Stimulated activated CD4-positive, alpha-beta T cell treated with anti-CD3 and anti-CD28 coated beads, Interleukin-4, amount 100 ng/mL, for 48 hours (primary cell): ENCODE measurements at places on chromosomes 16 and 17.

DNA sequence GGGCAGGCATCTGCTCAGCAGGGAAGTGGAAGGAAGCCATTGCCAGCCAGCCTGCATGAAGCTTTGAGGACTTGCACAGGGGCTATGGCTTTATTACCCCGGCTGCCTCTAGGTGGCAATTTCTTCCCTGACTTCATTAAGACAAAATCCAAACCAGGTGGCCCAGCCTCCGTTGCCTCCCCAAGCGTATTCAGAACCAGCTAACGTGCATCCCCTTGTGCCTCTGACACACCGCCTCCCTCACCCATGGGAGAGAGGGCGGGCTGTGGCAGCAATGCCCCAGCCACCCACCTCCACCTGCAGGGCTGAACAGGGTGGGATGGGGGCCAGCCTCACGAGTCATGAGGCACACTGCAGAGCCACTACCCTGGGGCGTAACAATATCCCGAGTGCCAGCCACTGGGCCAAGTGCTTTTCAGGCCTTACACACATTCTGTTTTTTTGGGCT is 6.8 kb downstream of the KIFC3 start:
- no peak for DNase-seq

GRCh38 chr16:21659124-21659523 is 4.6 kb upstream of the OTOA start:
- no peak for DNase-seq

DNA sequence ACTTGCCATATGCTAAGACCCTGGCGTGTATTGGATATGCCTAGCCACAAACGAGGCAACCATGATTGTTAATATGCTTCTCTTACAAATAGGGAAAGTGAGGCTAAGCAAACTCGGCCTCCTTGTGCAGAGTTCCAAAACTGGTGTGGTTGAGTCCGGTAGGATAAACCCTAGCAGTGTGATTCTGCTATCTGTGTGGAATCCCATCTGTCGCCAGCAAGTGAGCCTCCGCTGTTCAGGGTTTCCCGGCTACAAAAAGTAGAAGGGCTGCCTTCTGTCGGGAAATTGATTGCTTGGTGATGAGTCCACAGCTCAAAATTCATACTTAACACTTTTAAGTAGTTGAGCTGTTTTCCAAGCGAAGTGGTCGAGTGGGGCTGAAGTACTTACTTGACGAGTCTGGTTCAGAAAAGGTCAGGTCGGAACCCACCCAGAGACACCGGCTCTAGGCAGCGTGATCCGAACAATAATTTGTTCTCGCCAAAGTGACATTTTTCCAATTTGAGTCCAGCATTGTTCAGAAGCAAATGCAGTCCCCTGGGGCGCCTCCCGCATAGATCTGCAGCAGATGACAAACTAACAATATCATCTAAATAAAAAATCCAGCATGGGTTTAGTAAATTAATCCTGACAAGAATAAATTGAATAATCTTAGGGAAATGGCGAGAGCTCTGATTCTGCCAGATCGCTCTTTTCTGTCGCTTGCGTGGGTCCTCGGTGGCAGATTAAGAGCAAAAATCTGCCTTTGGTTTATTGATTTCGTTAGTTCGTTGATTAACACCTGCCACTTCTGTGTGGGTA is 686.7 kb upstream of the RBFOX1 start:
- DNase-seq, result no peak

DNA sequence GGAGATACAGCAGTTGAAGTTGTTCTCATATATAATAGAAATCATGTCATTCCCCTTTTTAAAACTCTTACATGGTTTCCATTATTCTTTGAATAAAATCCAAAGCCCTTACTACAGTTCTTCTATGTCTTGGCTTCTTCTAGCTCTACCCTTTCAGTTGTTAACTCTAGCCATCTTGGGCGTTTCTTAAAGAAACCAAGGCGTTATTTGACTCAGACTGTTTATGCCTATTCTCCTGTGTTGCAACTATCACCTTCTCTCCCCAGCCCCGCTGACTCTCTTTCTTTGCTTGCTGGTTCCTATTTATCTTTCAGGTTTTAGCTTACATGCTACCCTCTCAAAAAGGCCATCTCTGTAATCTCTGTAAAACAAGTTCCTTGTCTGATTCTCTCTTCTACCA is 32.7 kb downstream of the NFATC3 start:
- no peak for DNase-seq

- DNase-seq, result no peak
Observed at GRCh38 chr17:39599665-39600231, 8.0 kb downstream of the NEUROD2 start.

GRCh38 chr17:47844227-47844626 is 3.2 kb upstream of the SCRN2 start:
- DNase-seq, result no peak

GRCh38 chr16:86244936-86245335 is 265.4 kb upstream of the FOXF1 start:
- DNase-seq, result no peak

DNA sequence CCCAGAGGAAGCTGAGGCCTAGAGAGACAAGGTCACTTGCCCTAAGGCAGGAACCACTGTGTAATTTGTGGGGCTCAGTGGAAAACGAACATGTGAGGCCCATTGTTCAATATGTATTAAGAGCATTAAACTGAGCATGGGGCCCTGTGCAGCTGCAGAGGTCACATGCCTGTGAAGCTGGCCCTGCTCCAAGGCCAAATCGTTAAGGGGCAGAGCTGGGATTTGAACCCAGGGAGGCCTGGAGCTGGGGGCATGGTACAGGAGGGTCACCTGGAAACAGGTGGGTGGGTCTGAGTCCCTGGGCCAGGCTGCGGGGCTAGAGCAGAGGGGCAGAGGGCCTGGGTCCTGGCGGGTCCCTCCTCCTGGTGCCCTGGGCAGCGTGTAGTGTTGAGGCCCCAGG is 19.7 kb downstream of the C16orf74 start:
- DNase-seq, result no peak

DNA sequence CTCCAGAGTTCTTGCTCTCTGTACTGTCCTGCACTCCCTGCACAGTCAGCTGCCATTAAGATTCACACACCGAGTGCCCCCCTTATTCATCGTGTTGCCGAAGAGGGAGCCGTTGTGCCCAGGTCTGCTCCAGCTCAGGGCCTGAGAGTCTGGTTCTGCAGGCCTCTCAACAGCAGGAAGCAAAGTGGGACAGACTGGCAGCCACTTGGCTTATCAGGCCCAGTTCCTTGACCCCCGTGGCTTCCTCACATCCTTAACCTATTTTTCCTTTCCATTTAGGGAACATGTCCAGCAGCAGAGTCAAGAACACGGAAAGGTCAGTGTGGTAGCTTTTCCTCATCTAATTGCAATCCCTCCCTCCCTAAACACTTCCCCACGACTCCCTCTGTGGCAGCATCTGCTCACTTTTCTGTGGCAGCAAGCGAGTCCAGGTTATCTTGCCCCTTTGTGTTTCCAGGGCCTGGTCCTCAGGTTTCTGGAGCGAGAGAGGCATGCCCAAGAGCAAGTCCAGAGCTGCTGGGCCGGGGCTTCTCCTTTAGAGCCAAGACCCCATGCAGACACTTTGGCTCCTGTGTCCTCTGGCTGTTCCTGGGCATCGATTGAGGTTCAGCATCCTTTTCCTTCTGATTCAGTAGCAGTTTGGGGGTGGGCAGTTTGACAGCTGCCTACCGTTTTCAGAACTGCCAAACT is 22.1 kb upstream of the ADAM11 start:
- DNase-seq, result no peak

- DNase-seq, result no peak
Observed at GRCh38 chr17:77546772-77547241, 406.0 kb downstream of the SEC14L1 start.

- DNase-seq, result no peak
Observed at GRCh38 chr17:37761961-37762360, 17.1 kb upstream of the HNF1B start.

DNA sequence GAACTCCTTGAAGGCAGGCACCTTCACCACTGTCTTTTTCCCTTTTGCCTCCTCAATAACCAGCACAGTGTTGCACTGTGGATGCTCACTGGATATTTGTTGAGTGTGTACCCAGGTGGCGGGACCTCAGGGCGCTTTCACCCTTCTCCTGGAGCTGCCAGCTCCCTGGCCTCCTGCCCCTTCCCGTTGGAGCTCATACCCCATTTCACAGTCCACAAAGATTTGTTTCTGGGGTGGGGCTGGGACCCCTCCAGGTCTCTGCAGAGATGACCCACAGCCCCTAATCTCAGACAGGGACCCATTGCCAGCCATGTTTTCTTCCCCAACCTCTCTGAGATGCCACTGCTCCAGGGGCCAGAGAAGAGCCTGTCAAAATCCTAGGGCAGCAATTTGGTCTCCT is 12.4 kb downstream of the ALOX12B start:
- no peak for DNase-seq

DNA sequence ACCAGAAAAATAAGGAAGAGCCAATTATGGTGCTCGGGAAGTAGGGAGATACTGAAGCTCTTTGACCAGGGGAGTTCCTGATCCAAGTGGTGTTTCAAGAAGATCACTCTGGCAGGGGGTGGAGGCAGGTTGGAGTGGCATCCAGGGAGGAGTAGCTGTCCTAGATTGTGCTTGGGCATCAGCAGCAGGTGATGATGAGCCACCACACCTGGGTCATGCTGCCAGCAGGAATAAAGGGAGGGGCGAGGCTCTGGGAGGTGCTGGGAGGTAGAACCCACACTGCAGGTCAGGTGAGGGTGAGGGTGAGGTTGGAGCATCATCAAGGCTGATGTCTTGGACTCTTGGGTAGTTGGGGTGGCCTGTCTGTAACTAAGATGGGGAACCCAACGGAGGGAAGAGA is 35.4 kb upstream of the ADGRG1 start:
- no peak for DNase-seq
